ENCODE measurements at places on chromosomes 1 and 21.

- H3K27me3 ChIP-seq, result no peaks in the 10 kb centered on the region
- H3K27ac ChIP-seq, result peak overlapping the region; percentile 96
- no peak for DNase-seq
- peak overlapping the region; percentile 85 for H3K4me3 ChIP-seq
Measured at GRCh38 chr1:24186031-24186710, 918 bp downstream of the IFNLR1 start.

- no peak for DNase-seq
- H3K27me3 ChIP-seq, result no peaks in the 10 kb centered on the region
- no peak overlapping the region for H3K27ac ChIP-seq
- no peaks in the 10 kb centered on the region for H3K36me3 ChIP-seq
- no peaks in the 10 kb centered on the region for H3K4me1 ChIP-seq
Measured at GRCh38 chr1:201806801-201807200, 22.2 kb upstream of the IPO9 start.

- no peaks in the 10 kb centered on the region for H3K36me3 ChIP-seq
- peak; percentile 35 for DNase-seq
- H3K4me1 ChIP-seq, result peaks cover 11% of the 10 kb centered on the region
Measured at GRCh38 chr1:58739856-58740466, 40.1 kb upstream of the MYSM1 start.

DNA sequence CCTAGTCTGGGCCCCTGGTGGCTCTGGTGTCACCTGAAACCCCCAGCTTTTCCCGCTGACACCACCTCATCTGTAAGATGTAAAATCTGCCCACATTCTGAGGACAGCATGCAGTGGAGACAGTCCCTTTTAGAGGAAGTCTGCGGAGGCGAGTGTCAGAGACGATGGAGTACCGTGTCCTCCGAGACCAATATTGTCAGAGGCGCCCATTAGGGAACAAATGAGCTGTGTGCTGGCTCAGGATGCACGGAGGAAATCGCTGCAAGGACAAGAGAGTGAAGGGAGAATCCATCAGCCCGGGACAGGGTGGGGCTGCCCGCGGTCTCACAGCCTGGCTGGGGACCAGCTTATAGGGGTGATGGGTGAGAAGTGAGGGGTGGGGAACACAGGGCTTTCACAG lies 214.8 kb downstream of the MATN1 start:
- H3K27ac ChIP-seq, result no peak overlapping the region
- H3K4me3 ChIP-seq, result no peak overlapping the region
- no peaks in the 10 kb centered on the region for H3K4me1 ChIP-seq
- H3K36me3 ChIP-seq, result peaks cover 3% of the 10 kb centered on the region
- no peak for DNase-seq
- peaks cover 66% of the 10 kb centered on the region for H3K27me3 ChIP-seq

DNA sequence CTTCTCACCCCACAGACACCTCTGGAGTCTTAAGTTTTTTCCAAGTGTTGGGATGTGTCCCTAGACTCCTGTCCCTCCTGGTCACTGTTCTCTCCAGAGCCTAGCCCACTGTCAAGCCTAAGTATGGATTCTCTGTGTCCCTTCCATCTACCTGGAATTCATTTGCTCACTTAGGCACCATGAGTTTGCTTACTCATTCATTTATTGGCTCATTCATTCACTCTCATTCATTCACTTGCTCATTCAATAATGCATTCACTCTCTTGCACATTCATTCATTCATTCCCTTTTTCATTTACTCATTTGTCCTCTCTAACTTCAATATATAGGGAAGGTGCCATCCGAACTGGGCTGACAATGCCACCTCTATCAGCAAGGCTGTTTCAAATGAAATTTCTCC lies 1.6 kb downstream of the S100A16 start:
- no peak overlapping the region for H3K4me3 ChIP-seq
- no peak for DNase-seq
- H3K4me1 ChIP-seq, result no peaks in the 10 kb centered on the region
- no peak overlapping the region for H3K27ac ChIP-seq
- H3K36me3 ChIP-seq, result no peaks in the 10 kb centered on the region

- peaks cover 5% of the 10 kb centered on the region for H3K27me3 ChIP-seq
- H3K4me1 ChIP-seq, result no peaks in the 10 kb centered on the region
- DNase-seq, result no peak
- no peak overlapping the region for H3K27ac ChIP-seq
- no peaks in the 10 kb centered on the region for H3K36me3 ChIP-seq
- H3K4me3 ChIP-seq, result no peak overlapping the region
Measured at GRCh38 chr1:100769906-100770646, 50.5 kb downstream of the VCAM1 start.

GRCh38 chr1:150225546-150225945 lies 10.4 kb downstream of the ANP32E start:
- H3K4me1 ChIP-seq, result no peaks in the 10 kb centered on the region
- H3K27me3 ChIP-seq, result no peaks in the 10 kb centered on the region
- H3K27ac ChIP-seq, result peak overlapping the region; percentile 3
- H3K36me3 ChIP-seq, result peaks cover 80% of the 10 kb centered on the region
- no peak overlapping the region for H3K4me3 ChIP-seq

GRCh38 chr1:220227393-220227792 lies 44.9 kb downstream of the RAB3GAP2 start:
- H3K4me1 ChIP-seq, result peaks cover 71% of the 10 kb centered on the region
- H3K4me3 ChIP-seq, result no peak overlapping the region
- H3K27me3 ChIP-seq, result no peaks in the 10 kb centered on the region
- H3K36me3 ChIP-seq, result peaks cover 13% of the 10 kb centered on the region

- DNase-seq, result no peak
- H3K4me3 ChIP-seq, result peak overlapping the region; percentile 88
- H3K27me3 ChIP-seq, result no peaks in the 10 kb centered on the region
- H3K36me3 ChIP-seq, result peaks cover 35% of the 10 kb centered on the region
- H3K4me1 ChIP-seq, result peaks cover 61% of the 10 kb centered on the region
Measured at GRCh38 chr1:31936278-31936980, 1.7 kb downstream of the PTP4A2 start.

DNA sequence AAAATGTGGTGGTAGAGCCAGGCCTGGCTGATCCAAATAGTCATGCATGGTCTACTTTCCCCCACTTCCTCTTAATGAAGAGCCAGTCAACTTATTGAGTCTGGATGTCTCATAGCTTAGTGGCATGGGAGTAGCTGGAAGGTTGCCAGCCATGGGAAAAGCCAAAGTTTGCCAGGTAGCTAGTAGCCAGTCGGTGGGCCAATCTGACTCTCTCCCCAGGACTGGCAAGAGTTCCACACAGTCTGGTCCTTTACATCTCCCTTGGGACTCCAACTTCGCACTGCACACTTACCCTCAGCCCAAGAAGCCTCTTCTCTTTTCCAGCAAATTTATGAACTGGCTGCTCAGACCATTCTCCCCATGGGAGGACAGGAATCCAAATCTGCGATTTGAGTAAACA lies 8.3 kb downstream of the WARS2 start:
- no peak overlapping the region for H3K4me3 ChIP-seq
- no peak overlapping the region for H3K27ac ChIP-seq
- no peaks in the 10 kb centered on the region for H3K27me3 ChIP-seq

DNA sequence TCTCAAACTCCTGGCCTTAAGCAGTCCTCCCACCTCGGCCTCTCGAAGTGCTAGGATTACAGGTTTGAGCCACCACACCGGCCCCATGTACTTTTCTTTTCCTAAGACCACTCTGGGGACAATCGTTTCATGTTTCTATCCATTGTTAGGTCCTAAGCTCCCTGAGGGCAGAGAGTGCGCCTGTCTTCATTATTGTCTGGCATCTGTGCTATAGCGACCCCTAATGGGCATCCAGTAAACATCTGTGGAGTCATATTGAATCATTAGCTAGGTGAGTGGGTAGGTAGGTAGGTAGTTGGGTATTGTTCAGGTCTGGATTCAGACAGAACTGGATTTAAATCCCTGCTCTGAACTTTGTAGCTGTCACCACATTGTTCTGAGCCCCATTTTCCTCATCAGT lies 66.1 kb downstream of the TMEM53 start:
- H3K4me1 ChIP-seq, result no peaks in the 10 kb centered on the region
- H3K27me3 ChIP-seq, result peaks cover 11% of the 10 kb centered on the region
- H3K4me3 ChIP-seq, result no peak overlapping the region
- DNase-seq, result no peak
- no peak overlapping the region for H3K27ac ChIP-seq

GRCh38 chr21:33096426-33096825 lies 26.5 kb downstream of the OLIG1 start:
- H3K36me3 ChIP-seq, result peaks cover 2% of the 10 kb centered on the region
- no peak for DNase-seq
- peaks cover 50% of the 10 kb centered on the region for H3K27me3 ChIP-seq
- H3K4me1 ChIP-seq, result peaks cover under 1% of the 10 kb centered on the region
- no peak overlapping the region for H3K27ac ChIP-seq

- H3K27me3 ChIP-seq, result no peaks in the 10 kb centered on the region
- no peak overlapping the region for H3K27ac ChIP-seq
- no peak overlapping the region for H3K4me3 ChIP-seq
- H3K4me1 ChIP-seq, result no peaks in the 10 kb centered on the region
- DNase-seq, result no peak
- H3K36me3 ChIP-seq, result no peaks in the 10 kb centered on the region
Measured at GRCh38 chr1:102241431-102242338, 245.0 kb upstream of the OLFM3 start.

DNA sequence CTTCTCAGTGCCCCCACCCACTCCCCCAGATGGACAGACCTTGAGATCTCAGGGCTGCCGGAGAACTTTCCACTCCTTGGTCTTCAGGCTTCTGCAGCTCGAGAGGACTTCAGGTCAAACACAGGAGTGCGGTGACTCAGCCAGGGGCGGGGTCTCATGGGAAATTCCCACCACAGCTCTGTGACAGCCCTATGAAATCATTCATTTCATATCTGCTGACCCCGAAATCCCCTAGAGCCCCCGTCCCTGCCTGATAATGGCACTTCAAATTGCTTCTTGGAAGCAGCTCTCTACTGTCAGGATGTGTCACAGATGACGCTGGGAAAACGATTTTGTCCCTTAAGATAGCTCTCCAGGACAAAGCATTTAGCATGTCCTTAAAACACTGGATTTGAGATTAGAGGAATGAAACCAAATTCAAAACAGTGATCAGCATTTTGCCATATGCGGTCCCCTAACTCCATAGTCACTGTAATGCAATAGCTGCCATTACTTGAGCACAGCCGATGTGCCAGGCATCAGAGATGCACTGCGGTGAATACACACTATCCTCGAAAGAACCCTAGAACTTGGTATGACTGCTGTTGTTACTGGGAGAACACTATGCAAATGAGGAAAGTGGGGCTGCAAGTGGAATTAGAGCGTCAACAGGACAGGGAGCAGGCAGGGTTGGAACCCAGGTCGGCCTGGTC lies at the start of gene TNFRSF9:
TSS of gene TNFRSF9 (minus strand) at position 95 of the 692 bp plus-strand sequence. CDS start 845 bp downstream, outside the sequence.
- DNase-seq, result peak; percentile 51
- H3K27me3 ChIP-seq, result peaks cover 2% of the 10 kb centered on the region
- peak within 1 kb of the TSS; percentile 90 for H3K27ac ChIP-seq

GRCh38 chr1:203338335-203339036 lies 12.4 kb downstream of the FMOD start:
- peaks cover 21% of the 10 kb centered on the region for H3K27me3 ChIP-seq
- H3K36me3 ChIP-seq, result no peaks in the 10 kb centered on the region
- peak; percentile 46 for DNase-seq
- H3K27ac ChIP-seq, result no peak overlapping the region
- H3K4me1 ChIP-seq, result peaks cover 31% of the 10 kb centered on the region
- H3K4me3 ChIP-seq, result no peak overlapping the region

- no peaks in the 10 kb centered on the region for H3K36me3 ChIP-seq
- peaks cover 41% of the 10 kb centered on the region for H3K27me3 ChIP-seq
- H3K27ac ChIP-seq, result no peak overlapping the region
- H3K4me1 ChIP-seq, result peaks cover 14% of the 10 kb centered on the region
Measured at GRCh38 chr21:46100020-46100419, 2.1 kb downstream of the COL6A2 start.

DNA sequence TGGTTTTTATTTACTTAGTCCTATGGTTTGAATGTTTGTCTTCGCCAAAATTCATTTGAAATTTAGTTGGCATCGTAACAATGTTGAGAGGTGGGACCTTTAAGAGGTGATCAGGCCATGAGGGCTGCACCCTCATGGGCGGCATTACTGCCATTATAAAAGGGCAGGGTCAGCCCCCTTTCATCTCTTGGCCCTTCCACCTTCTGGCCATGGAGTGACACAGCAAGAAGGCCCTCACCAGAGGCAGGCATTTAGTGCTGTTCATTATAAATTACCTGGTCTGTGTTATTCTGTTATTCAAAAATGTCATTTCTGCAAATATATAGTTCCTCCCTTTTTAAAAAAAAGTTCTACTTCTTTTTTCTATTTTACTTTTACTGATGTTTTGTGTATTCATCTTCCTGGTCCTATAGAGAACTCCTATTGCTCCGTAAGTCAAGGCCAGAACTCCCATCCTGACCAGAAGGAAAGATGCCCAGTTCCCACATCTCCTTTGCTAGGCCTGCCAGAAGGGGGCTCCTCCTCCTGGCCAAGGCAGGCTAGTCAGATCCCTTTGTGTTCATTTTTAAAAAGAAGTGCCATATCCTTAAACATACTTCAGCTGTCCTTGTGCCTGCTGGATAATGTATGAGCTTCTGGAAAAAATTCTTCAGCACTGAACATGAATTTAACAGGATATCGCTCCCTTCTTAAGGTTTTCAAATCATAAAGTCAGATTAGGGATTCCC lies 10.0 kb upstream of the LBR start:
- H3K27ac ChIP-seq, result no peak overlapping the region
- H3K4me1 ChIP-seq, result peaks cover 12% of the 10 kb centered on the region
- H3K27me3 ChIP-seq, result no peaks in the 10 kb centered on the region
- H3K4me3 ChIP-seq, result no peak overlapping the region
- H3K36me3 ChIP-seq, result no peaks in the 10 kb centered on the region

DNA sequence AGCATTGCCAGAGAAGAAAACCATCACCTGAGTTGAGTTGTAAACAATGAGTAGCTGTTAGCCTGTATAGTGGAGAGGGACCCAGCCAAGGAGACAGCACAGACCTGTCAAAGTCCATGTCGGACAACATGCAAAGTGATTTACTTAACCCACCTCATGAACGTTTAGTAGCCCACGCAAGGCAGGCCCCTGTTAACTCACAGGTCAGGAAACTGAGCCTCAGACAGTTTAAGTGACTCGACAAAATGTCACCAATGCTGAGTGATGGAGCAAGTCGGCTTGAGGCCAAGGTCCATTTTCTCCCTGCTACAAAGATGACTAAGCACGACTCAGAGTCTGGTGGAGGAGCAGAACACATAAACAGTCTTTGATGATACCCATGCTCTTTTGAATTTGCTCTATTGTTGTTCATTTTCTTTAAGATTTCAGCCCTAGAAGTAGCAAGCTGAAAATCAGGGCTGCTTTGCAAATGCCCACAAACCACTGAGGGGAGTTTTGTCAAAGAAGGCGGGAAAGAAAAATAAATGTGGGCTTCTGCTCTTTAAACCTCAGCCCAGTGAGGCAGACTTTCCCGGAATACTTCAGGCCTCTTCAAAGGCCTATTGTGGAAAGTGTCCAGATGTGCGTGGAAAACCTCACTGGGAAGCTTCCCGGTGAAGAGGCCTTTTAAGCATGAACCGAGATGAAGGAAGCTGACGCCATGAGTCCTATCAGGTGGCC lies 83.8 kb upstream of the HOOK1 start:
- no peak for DNase-seq
- no peaks in the 10 kb centered on the region for H3K36me3 ChIP-seq
- H3K27ac ChIP-seq, result no peak overlapping the region
- no peak overlapping the region for H3K4me3 ChIP-seq

- H3K27me3 ChIP-seq, result no peaks in the 10 kb centered on the region
- no peak for DNase-seq
- H3K36me3 ChIP-seq, result peaks cover 7% of the 10 kb centered on the region
- no peak overlapping the region for H3K27ac ChIP-seq
Measured at GRCh38 chr1:218298398-218298797, 13.3 kb downstream of the RRP15 start.
